ENCODE measurements at places on chromosomes 3 and 15.

DNA sequence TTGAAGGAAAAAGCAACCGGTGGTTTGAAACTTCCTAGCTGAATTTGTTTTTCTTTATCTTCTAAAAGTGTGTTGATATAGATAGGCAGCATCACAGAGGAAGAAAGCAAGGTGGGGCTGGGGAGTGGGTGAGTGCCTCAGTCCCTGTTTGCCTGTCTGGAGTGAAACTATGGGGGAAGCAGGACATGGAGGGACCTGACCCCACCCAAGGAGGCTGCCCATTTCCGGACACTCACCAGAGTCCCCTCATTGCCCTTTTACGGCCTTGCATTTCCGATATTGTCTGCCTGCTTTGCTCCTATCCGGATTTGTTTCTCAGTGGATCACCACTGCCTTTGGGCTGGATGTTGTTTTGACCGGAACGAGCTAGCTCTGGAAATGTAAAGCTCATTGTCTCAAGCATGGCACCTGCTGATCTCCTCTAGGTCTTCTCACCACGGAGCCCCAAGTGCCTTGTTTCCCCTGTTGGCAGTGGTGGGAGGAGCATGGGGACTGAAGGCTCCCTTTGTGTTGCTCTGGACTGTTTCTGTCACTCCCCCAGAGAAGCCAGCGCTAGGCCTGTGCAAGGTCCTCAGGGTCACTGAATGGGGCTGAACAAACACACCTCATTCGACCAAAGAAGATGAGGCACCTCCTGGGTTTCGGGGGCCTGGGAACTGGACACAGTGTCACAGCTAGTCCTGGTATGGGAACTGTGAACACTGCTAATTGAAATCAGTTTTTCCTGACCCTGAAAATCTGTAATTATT is 7.0 kb downstream of the CLDN11 start:
- DNase-seq: no peak

GRCh38 chr3:167967257-167968036 is 128.3 kb downstream of the GOLIM4 start:
- no peak for DNase-seq

DNA sequence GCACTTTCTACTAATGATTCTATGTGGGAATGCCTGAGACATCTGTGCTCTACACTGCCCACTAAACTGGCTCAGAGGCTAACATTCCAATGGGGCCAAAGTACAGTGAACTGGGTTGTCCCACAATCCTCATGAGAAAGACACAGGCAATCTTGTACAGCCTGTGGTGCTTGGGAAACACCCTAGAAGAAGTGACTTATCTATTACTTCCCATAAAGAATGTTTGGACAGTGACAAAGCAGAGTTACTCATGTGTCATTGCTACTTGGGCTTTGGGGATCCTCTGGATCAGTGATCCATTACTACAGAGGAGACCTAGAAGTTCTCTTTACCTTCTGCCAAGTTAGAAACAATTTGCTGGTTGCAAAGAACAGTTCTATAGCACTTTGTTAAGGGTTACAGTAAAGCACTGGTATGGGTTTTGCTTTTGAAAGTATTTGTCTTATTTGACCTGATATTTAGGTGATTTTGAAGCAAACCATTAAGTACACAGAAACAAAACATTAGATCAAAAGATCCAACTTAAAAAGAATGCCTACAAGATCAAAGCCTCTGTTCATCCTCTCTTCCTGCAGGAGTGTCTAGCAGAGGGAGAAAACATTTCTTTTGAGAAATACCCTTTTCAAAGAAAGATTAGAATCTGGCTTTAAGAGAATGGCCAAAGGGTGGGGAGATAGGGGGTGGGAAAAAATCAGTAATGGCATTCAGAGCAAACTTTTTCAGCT is 75.8 kb downstream of the CTNNB1 start:
- no peak for DNase-seq

- peak; percentile 61 for DNase-seq
Observed at GRCh38 chr3:32334675-32335074, 57.0 kb upstream of the CMTM7 start.

GRCh38 chr3:181860235-181860634 is 148.5 kb downstream of the SOX2 start:
- no peak for DNase-seq

All from activated T-cell treated with anti-CD3 and anti-CD28 coated beads, Interleukin-2, amount 50 U/mL, for 48 hours (primary cell).